ENCODE measurements at places on chromosomes 16 and 17.

- no peaks in the 10 kb centered on the region for H3K27me3 ChIP-seq
- H3K27ac ChIP-seq: no peak overlapping the region
- no peaks in the 10 kb centered on the region for H3K4me1 ChIP-seq
- no peaks in the 10 kb centered on the region for H3K36me3 ChIP-seq
- no peak overlapping the region for H3K4me3 ChIP-seq
- no peak for DNase-seq
Observed at GRCh38 chr17:36755586-36755985, 154.2 kb downstream of the MRM1 start.

DNA sequence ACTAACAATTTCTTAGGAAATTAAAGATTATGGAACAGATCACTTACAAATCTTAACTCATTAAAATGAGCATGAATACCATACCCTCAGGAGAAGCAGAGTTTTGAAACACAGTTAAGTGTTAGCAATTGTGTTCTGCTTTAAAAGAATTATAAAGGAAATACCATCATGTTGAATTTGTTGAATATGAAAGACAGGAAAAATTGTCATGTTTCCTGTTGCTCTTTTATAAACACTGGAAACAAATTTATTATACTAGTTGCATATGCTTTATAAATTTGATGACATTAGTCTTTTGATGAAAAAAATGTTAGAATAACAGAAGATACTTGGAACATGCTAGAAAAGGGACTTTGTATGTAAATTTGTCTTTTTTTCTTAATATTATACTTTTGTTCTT is 59.7 kb downstream of the VMP1 start:
- no peak overlapping the region for H3K4me3 ChIP-seq
- no peak for DNase-seq
- H3K27me3 ChIP-seq: no peaks in the 10 kb centered on the region
- peaks cover 16% of the 10 kb centered on the region for H3K36me3 ChIP-seq
- peak overlapping the region; percentile 89 for H3K27ac ChIP-seq

DNA sequence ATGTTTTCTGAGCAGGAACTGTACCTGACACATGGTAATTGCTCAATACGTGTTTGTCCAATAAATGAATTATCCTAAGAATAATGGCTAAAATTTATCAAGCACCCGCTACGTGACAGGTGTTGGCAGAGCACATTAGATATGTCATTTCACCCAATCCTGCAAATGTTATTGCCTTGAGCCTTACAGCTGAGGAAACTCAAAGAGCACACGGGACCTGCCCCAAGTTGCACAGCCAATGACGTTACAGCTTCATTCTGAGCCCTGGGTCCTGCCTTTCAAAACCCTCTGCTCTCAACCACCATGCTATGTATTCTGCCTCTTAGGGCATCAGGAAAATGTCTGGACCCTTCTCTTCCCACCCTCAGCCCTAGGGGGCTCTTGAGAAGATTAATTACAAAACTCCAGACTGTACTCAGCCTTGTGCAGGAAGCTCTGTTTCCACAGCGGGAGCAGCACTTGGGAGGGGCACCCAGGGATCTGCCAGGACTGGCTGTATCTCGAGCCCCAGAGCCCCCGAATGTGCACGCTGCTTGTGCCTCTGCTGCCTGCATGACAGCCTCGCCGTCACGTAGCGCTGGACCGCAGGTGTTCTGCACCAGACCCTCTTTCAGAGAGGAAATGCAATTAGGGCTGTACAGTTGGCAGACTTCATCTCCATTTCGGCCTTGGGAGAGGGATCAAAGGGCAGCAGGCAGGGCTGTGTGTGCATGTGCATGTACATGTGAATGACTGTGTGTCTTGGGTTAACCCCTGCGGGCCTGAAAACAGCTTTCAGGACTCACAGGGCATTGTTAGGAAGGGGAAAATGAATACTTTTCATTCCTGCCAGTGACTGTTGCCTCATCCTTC is 71.6 kb downstream of the GPR139 start:
- H3K4me1 ChIP-seq: no peaks in the 10 kb centered on the region
- H3K4me3 ChIP-seq: no peak overlapping the region
- H3K27me3 ChIP-seq: peaks cover 29% of the 10 kb centered on the region
- DNase-seq: no peak

GRCh38 chr16:58464047-58464915 is 35.7 kb upstream of the NDRG4 start:
- H3K4me1 ChIP-seq: peaks cover 4% of the 10 kb centered on the region
- peak overlapping the region; percentile 39 for H3K4me3 ChIP-seq
- DNase-seq: no peak
- H3K27ac ChIP-seq: no peak overlapping the region
- no peaks in the 10 kb centered on the region for H3K36me3 ChIP-seq

- no peak overlapping the region for H3K4me3 ChIP-seq
- no peak for DNase-seq
- H3K27me3 ChIP-seq: no peaks in the 10 kb centered on the region
- H3K4me1 ChIP-seq: no peaks in the 10 kb centered on the region
- no peaks in the 10 kb centered on the region for H3K36me3 ChIP-seq
Observed at GRCh38 chr17:50594128-50594823, 33.8 kb downstream of the CACNA1G start.

- no peak overlapping the region for H3K27ac ChIP-seq
- no peak overlapping the region for H3K4me3 ChIP-seq
- no peak for DNase-seq
- H3K36me3 ChIP-seq: 0 out of 2 replicates have a peak, but pooled peaks cover 3% of the 10 kb centered on the region
- H3K4me1 ChIP-seq: peaks cover 19% of the 10 kb centered on the region
Observed at GRCh38 chr17:2705263-2705662, 6.3 kb downstream of the CLUH start.

DNA sequence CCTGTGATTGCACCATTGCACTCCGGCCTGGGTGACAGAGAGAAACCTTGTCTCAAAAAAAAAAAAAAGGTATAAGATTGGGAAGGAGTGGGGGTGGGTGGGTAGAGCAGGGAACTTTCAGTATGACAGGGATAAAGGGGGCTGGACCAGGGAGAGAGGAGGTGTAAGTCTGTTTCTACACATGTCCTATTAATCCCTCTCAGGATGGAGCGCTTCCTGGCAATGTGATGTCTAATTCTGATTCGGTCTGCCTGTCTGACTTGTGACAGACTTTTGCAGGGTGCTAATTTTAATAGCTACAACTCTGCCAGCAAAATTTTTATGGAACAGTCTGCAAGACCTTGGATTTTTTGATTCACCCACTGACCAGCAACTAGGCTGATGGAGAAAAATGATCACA is 53.8 kb upstream of the SLC25A19 start:
- no peak for DNase-seq
- H3K27me3 ChIP-seq: no peaks in the 10 kb centered on the region
- no peak overlapping the region for H3K27ac ChIP-seq
- no peaks in the 10 kb centered on the region for H3K36me3 ChIP-seq

- DNase-seq: no peak
- no peak overlapping the region for H3K4me3 ChIP-seq
- H3K27ac ChIP-seq: peak overlapping the region; percentile 19
- H3K27me3 ChIP-seq: no peaks in the 10 kb centered on the region
- H3K36me3 ChIP-seq: no peaks in the 10 kb centered on the region
Observed at GRCh38 chr17:41420134-41420533, 4.3 kb downstream of the KRT37 start.

DNA sequence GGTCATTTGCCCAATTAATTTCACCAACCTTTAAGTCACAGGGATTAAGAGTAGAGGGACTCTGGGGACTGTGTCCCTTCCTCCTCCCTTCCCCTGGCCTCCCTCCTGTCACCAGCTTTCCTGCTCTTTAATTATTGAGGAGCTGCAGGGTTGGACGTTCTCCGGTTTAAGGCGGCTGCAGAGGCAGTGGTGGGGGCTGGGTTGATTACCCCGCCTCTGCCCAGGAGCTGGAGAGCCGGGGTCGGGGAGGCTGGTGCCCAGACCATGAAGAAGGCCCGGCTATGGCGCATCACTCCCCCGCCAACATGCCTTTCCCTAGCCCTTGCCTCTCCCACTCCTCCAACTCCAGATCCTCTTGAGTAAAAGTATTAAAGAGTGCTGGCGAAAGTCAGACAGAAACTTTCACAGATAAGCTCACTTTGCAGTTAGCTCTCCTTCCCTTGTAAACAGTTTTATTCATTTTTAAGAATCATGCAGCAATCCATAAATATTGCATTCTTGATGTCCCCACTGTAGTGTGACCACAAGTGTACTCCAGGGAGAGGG is 1.1 kb upstream of the FOXJ1 start:
- no peaks in the 10 kb centered on the region for H3K27me3 ChIP-seq
- no peak for DNase-seq
- no peaks in the 10 kb centered on the region for H3K36me3 ChIP-seq
- H3K27ac ChIP-seq: no peak overlapping the region
- peaks cover 21% of the 10 kb centered on the region for H3K4me1 ChIP-seq

- no peaks in the 10 kb centered on the region for H3K4me1 ChIP-seq
- no peaks in the 10 kb centered on the region for H3K27me3 ChIP-seq
- no peak overlapping the region for H3K27ac ChIP-seq
- H3K4me3 ChIP-seq: no peak overlapping the region
Observed at GRCh38 chr16:57683636-57684545, 10.7 kb upstream of the DRC7 start.

GRCh38 chr16:74713325-74713724 is 12.7 kb upstream of the MLKL start:
- no peak overlapping the region for H3K4me3 ChIP-seq
- no peak for DNase-seq
- no peaks in the 10 kb centered on the region for H3K36me3 ChIP-seq
- no peaks in the 10 kb centered on the region for H3K4me1 ChIP-seq

- no peak for DNase-seq
- no peak overlapping the region for H3K4me3 ChIP-seq
- H3K27me3 ChIP-seq: no peaks in the 10 kb centered on the region
- no peaks in the 10 kb centered on the region for H3K4me1 ChIP-seq
Observed at GRCh38 chr17:3918372-3919122, 2.3 kb upstream of the P2RX1 start.

GRCh38 chr17:71273441-71273840 is 847.4 kb upstream of the SOX9 start:
- no peak overlapping the region for H3K27ac ChIP-seq
- H3K36me3 ChIP-seq: no peaks in the 10 kb centered on the region
- H3K27me3 ChIP-seq: no peaks in the 10 kb centered on the region
- no peaks in the 10 kb centered on the region for H3K4me1 ChIP-seq

- H3K4me1 ChIP-seq: peaks cover 8% of the 10 kb centered on the region
- H3K27ac ChIP-seq: no peak overlapping the region
- H3K27me3 ChIP-seq: no peaks in the 10 kb centered on the region
Observed at GRCh38 chr16:14105760-14106375, 34.7 kb downstream of the MRTFB start.

DNA sequence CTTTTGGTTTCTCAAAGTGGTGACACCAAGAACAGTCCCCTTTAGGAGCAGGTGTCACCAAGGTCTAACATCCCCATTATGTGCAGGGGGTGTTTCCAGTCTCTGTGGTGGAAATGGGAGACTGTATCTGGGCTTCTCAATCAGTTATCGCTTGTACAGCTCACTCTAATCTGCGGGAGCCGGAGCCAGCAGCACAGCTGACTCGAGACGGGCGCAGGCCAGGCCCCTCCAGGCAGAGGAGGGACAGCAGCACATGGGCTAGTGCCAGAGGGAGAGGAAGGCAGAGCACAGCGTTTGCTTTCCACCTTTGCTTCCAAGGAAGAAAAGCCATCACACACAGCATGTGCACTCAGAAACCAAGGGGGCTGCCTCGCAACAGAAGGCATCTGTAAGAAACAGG is 91.2 kb upstream of the CREBBP start:
- no peaks in the 10 kb centered on the region for H3K4me1 ChIP-seq
- no peaks in the 10 kb centered on the region for H3K36me3 ChIP-seq
- no peak overlapping the region for H3K27ac ChIP-seq
- H3K4me3 ChIP-seq: no peak overlapping the region
